NCI-H526 treated with DMSO at 0.1 percent for 48 hours (cell line): ENCODE measurements at places on chromosomes 7 and 10.
A peak's percentile ranks its signal among the peaks of the same experiment; 100 is the strongest.

- peak; percentile 48 for DNase-seq
These were observed 7.6 kb upstream of the PDE1C start for GRCh38 chr7:32077806-32078205.

DNA sequence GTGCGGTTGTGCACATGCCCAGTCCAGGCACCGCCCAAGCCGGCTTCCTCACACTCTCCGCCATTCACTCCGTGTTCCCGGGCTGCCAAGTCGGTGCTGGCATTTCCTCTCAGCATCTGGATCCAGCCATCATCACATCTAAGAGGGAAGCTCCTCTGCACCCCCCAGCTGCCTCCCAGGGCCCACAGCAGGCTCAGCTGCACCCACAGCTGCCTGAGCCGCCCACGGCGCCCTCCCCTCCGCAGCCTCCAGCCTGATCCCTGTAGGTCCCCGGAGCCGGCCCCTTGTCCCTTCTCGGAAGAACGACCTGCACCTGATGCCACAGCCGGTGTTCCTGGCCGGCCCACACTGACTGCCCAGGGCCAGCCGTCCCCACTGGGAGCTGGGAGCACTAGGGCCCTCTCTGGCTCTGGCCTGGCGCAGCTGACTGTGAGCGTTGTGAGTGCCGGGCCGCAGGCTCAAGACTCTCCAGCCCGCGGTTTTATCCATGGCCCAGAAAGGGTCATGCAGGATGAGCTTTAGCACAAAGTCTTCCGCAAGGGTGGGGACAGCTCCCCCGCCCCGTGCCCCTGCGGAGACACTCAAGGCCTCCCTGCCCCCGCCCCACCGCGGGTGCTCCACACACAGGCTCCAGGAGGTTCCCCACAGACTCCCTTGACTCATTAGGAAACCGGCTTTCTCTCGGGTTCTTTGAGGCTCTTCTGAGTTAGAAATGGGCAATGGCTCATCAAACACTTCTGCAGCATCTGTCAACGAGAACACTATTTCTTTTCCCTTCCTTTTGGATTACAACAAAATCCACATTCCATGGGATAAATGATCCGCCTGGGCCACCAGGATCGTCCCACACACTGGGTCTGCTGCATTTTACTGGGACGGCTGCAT, 31.2 kb downstream of the CFAP46 start:
- no peak for DNase-seq

- DNase-seq = no peak
These were observed 657 bp downstream of the ECHDC3 start for GRCh38 chr10:11742779-11743298.

GRCh38 chr7:27104341-27105058, 2.0 kb upstream of the HOXA2 start:
- DNase-seq = no peak
